ENCODE measurements at places on chromosomes 6 and 20.

DNA sequence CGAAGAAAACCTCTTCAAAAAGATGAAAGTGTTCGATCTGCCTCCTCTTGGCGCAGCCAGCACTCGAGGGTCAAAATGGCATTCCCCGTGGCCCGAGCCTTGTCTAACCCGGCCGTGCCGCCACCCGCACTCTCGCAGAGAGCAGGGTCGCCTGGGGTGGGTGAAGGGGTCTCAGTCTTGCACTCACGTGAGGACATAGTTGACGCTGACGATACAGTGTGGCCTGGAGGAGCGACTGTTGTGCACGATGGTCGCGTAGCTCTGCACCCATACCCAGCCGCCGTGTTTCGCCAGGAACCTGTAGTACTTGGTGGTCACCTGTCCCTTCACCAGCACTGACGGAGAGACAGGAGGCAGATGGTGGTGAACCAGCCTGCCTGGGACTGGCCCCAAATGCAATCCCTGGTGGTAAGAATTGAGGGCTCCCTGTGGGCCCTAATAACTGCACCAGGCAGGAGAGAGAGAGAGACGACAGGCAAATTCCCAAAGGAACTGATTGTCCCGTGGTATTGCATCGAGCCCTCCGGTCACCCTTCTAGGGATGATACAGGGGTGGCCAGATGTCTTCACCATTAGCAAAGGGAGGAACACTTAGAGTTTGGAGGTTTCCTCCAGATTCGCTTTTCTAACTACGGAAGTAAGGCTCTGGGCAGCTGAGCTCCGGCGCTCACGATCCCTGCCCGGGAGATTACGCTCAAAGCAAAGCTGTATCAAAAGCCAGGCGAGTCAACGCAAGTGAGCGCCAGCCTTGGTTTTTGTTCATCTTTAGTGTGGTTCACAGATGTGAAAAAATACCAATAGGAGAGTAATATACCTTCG, 17.4 kb downstream of the SIM1 start:
- DNase-seq: no peak

GRCh38 chr20:15613530-15613929, 959.7 kb downstream of the KIF16B start:
- DNase-seq: no peak

DNA sequence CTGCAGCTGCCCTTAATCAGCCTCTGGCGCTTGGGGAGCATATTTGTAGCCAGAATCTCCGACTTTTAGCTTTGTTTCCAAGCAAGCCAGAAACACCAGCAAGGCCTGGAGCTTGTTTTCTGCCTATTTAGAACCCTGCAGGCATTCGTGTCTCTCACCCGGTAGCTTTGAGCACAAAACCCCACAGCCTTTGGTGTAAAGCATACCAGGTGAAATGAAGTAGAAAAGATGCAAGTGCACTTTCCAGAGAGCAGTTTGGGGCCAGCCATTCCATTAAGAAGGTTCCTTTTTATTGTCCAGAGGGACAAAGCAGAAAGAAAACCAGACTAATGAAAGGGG, 736 bp downstream of the FAM217B start:
- DNase-seq: no peak

- peak; percentile 89 for DNase-seq
Observed at GRCh38 chr6:137873273-137873762, 6.3 kb downstream of the TNFAIP3 start.

DNA sequence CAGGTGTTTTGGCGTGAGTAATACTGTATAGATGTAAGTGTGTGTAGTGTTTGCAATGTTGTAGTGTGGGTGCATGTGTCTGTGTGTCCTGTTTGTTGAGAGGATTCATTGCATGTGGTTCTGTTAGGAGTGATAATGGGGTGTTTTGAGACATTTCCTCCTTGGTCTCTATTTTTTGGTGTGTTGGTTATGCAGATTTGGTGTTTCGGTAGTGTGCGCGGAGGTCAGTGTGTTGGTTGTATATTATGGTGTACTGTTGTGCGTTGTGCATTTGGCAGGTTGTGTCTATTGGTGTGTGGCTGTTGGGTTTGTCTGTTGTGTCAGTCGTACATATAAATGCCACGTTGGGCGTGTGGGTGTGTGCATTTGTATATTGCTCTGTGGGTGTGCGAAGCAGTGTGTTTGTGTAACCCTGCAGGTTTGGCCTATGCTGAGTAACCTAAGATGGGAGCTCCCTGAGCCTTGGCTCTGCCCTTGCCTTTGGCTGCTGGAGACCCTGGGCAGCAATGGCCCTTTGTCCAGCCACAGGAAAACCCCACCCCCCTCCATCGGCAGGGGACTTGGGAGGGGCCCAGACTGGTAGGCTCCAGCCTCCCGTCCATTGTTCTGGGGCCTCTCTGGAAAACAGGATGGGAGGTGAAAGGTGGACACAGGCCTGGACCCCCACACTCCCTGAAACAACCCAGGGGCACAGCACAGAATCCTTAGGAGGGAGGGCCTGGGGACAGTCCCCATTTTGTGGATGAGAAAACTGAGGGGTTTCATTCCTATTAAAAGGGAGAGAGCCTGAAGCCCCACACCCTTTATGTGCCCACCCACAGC, 10.3 kb upstream of the ID1 start:
- DNase-seq: no peak

DNA sequence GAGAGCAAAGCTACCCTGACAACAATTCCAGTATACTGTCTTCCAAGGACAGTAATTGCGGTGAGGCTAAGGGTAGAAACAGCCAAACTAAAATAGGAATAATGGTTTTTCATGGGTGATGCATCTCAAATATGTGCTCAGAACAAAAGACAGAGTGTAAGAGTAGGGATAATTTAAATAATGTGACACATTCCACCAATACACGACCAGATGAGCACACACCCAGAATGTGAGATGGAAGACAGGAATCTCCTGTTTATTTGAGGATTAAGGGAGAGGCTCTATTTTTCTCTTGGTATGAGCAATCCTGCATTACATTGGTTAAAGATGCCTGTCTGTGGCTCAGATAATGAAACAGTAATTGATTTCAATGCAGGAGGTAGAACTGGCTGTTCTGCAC, 292.9 kb upstream of the ZFP64 start:
- no peak for DNase-seq

DNA sequence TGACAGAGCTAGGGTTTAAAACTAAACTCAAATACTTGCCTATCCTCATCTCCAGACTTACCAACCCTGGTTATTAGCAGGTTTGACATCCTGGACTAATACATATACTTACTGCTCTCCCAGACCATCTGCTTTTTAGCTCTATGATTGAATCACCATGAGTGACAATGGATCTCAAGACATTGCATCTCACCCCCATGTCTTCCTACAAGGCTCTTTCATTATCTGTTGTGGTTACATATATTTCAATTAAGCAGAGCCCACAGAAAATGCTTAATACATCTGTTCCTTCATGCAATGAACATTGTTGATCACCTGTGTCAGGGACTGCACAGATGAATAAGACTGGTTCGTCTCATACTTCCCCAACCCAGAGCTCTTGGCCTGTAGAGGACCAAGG, 19.4 kb downstream of the SAMD3 start:
- no peak for DNase-seq

- no peak for DNase-seq
Observed at GRCh38 chr20:48728042-48728825, 99.6 kb downstream of the PREX1 start.

GRCh38 chr6:160519603-160520042, 144.5 kb downstream of the LPA start:
- DNase-seq: no peak

GRCh38 chr20:37447688-37448087, 73.4 kb upstream of the NNAT start:
- no peak for DNase-seq

DNA sequence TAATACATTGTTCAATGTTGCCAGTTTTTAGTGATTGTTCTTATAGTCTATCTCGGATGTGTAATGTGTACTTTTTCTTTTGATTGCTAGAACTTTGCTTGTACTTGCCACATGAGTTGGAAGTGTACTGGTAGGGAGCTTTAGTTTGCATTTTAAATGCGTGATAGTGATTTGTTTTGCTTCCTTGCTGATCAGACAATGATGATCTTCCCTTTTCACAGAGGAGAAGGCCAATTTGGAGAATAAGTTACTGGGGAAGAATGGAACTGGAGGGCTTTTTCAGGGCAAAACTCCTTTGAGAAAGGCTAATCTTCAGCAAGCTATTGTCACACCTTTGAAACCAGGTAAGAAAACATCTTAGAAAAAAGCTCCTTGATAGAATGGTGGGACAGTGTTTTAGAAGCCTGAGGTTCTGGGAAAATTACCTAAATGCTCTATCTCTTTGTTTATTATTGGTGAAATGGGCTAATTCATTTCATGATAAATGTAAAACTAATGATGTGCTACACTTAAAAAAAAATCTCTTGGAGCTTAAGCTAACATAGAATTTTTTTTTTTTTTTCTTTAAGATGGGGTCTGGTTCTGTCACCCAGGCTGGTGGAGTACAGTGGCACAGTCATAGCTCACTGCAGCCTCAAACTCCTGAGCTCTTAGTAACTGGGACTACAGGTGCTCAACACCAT, 20.9 kb downstream of the TPX2 start:
- DNase-seq: no peak

GRCh38 chr6:137927777-137928218, 60.7 kb downstream of the TNFAIP3 start:
- DNase-seq: peak; percentile 41

DNA sequence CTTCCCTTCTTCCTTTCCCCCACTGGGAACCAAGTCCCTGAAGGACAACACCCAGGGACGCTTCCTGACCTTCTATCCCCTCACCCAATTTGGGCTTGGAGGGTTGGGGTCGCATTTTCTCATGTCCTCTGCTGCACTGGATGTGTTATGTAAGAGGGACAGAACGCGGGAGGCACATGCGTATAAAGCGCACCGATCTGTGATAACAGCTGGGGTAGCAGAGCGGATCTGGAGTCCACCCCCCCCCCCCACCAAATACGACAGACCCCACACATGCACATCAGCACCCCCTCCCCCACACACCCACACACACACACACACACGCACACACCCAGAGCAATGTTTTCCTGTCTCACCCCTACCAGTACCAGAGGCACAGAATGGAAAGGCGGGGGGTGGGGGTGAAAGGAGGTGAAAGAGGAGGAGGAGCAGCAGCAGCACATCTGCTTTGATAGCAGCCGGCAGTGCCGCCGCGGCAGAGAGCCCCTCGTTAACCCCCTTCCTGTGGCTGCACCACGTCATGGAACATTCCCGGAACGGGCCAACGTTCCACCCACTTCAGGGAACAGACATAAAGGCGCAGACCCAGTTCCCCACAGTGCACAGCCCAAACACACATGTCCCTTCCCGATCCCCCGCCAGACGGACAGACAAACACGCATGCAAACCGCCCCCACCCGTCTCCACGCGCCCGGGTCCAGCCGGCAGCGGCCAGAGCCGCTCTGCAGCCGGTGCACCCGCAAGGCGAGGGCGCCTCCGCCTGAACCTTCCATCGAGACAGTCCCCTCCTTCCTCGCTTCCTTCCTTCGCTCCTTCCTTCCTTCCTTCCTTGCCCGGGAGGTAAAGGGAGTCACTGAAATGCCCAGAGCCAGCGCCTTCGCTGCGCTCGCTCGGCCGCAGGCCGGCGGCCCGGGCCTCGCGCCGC, 590 bp downstream of the HIVEP2 start:
- peak; percentile 81 for DNase-seq

DNA sequence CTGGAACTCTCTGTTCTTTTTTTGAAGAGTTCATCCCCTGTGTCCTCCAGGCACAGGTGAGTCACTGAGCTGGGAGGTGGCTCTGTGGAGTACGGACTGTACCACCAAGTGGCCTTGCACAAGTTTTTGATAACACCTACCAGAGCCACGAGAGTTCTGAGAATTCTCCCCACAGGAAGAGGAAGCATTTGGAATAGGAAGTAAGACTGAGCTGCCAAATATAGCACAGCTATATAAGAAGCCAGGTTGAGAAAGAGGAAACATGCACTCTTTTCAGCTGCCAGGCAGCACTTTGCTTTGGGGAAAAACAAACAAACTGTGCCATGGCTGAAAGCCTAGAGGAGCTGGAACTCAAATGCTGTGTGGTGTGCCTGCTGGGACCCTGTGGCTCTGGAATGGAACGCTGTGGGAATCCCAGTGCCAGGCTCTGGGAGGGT, 70.8 kb upstream of the RIPOR2 start:
- no peak for DNase-seq

- DNase-seq: no peak
Observed at GRCh38 chr20:38246357-38247165, 14.0 kb downstream of the KIAA1755 start.

- no peak for DNase-seq
Observed at GRCh38 chr6:80179695-80180094, 73.2 kb downstream of the BCKDHB start.

- DNase-seq: no peak
Observed at GRCh38 chr6:23647045-23647444, 479.0 kb upstream of the NRSN1 start.

- no peak for DNase-seq
Observed at GRCh38 chr20:37524859-37525708, 2.6 kb downstream of the BLCAP start.

- DNase-seq: no peak
Observed at GRCh38 chr6:68086199-68086598, 548.9 kb upstream of the ADGRB3 start.

- DNase-seq: no peak
Observed at GRCh38 chr6:111885373-111886027, 12.2 kb upstream of the FYN start.

DNA sequence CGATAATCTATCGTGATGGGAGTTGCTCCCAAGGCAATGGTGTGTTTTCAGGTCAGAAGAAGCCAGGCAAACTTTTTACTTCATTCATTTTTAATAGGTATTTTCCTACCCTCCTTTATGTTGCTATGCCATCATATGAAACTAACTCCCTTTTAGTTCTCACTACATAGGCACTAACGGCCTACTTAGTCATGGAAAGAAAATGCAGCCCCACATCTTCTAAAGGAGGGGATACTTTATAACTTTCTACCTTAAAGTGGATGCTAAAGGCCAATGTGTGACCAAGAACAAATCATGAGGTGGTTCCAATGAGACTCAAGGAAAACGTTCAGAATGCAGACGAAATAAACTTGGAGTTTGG, 193.8 kb downstream of the FOXA2 start:
- no peak for DNase-seq

DNA sequence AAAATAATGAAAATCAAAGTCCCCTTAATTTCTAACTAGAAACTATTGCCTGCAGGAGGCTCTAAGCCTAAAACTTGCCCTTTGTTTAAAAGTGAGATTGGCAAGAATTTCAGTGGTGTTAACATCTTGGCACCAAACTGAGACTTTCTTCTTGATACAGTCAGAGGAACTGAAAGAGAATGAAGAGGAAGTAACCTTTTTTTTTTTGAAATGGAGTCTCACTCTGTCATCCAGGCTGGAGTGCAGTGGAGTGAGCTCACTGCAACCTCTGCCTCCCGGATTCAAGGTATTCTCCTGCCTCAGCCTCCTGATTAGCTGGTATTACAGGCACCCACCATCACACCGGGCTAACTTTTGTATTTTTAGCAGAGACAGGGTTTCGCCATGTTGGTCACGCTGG, 3.6 kb downstream of the DOP1A start:
- DNase-seq: no peak

- DNase-seq: no peak
Observed at GRCh38 chr6:139828751-139829519, 454.5 kb upstream of the CITED2 start.

DNA sequence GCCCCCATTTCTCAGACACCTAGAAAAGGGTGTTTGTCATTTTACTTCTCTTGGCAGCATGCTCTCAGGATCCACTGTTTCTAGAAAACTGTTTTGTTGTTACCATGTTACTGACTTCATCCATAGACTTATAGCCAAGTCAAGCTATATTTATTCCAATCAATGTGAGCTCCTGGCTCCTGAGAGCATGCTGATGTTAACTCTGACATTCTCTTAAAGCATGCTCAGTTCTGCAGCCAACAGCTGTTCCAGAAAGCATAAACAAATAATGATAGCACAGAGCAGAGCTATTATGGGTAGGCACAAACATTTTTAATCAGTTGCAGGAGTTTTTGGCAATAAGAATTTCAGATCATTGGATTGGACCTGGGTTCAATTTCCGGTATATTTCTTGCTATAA, 92.4 kb upstream of the CEP85L start:
- DNase-seq: no peak
